ENCODE measurements at places on chromosomes 4 and X.

- no peak for DNase-seq
Measured at GRCh38 chrX:119638725-119639471, 32.7 kb upstream of the NKRF start.

DNA sequence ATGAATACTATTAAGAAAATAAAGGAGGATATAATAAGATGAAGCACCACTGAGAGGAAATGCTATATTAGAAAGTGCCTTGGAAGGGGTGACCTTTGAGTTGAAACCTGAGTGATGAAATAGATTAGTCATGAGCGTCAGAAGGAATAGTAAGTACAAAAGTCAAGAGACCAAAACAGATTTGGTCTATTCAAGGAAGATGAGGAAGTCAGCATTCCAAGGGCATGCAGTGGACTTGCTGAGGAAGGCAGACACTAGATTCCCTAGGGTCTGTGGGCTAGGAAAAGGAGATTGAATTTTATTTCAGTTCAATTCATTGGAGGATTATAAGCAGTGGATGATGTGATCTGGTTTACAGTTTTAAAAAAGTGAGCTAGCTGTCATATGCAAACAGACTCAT lies 73.0 kb upstream of the WDFY3 start:
- peak; percentile 68 for DNase-seq

GRCh38 chrX:9882669-9883446 lies 84.3 kb upstream of the CLDN34 start:
- DNase-seq: no peak

- DNase-seq: no peak
Measured at GRCh38 chr4:18039113-18039512, 17.6 kb upstream of the LCORL start.

GRCh38 chr4:125104616-125105015 lies 210.1 kb upstream of the FAT4 start:
- DNase-seq: peak; percentile 28

DNA sequence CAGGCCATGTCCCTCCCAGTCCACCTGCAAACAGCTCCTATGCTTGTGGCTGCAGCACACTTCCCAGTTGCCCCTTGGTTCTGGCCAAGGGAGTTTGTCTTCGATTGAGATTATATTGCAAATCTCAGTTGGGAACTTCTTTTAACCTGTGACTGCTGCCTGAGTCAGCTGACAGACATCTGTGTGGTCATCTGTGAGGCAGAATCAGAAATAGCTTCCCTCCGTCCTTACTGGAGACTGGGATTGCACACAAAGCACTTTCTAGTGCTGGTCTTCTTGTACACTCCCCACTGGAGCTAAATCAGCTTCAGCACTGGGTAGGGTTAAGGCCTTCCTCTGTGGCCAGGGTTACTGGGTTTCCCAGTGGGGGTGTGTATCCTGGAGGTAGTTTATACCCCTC lies 34.3 kb downstream of the ZNF330 start:
- peak; percentile 15 for DNase-seq

GRCh38 chr4:148286012-148286411 lies 156.2 kb downstream of the NR3C2 start:
- DNase-seq: no peak

DNA sequence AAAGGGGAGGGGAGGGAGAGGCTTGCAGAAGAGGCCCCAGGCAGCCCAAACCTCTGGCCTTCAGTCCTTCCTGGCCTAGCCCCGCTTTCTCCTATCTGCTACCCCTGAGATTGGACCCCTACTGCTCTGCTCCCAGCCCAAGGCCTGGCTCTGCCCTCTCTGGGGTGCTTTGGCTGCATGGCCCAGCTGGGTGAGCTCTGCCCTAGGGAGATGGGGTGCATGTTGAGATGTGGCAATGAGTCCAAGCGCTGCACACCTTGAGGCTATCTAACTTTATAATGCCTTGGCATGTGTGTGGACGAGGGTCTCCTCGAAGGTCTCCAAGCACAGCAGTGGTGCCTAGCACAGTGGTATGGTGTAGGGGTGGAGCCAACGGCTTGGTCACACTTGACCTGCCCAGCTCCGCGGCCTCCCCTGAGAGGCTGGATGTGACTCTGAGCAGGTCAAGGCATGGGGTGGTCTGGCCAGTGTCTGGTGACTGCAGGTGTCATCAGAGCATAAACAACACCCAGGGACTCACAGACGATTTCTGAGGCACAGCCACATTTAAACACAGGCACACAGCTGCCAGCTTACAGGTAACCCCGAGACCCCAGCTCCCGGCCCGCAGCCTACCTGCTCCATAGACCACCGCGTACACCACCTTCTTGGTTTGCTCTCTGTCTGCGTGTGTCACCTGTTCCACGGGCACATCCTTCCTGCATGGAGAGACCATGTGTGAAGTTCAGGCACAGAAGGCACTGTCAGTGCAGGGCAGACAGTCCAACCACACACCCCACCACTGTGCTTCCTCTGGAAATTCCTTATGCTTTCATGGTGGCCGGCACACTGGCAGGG lies 36.3 kb downstream of the NAT8L start:
- no peak for DNase-seq

- peak; percentile 33 for DNase-seq
Measured at GRCh38 chrX:10360116-10360515, 203.3 kb downstream of the CLCN4 start.

DNA sequence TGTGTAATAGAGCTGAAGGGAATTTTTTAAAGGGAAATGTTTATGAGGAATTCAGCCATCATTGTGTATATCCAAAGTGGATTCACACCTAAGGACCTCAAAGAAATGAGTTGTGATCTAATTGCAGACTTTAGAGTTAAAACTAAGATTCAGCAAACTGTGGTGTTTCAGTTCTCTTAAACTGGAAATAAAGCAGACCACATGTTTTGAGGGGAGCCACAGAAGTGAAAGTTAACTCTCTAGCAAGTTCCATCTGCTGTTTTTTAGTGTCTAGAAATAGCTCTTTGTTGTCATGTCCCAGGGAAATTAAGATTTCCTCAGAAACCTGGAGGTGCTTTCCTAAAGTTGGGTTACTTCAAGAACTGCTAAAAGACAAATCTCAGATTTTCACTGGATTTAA lies 97.3 kb upstream of the DDX3X start:
- no peak for DNase-seq

DNA sequence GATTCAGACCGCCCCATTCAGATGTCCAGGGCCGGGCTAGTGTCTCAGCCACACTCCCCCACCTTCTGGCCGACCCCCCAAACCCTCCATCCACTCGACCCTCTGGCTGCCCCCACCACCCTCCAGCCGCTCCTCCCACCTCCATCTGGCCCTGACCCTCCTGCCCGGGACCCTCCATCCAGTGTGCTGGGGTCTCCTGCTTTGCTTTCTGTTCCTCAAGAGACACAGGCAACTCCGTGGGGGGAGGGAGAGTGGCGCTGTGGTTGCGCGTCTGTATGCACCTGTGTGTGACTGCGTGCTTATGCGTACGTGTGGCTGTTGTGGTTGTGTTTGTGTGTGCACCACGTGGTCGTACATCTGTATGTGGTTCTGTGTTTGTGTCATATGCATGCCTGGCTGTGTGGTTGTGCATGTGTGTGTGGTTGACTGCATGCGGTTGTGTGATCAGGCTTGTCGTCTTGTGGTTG lies 33.3 kb downstream of the CPLX1 start:
- peak; percentile 4 for DNase-seq

DNA sequence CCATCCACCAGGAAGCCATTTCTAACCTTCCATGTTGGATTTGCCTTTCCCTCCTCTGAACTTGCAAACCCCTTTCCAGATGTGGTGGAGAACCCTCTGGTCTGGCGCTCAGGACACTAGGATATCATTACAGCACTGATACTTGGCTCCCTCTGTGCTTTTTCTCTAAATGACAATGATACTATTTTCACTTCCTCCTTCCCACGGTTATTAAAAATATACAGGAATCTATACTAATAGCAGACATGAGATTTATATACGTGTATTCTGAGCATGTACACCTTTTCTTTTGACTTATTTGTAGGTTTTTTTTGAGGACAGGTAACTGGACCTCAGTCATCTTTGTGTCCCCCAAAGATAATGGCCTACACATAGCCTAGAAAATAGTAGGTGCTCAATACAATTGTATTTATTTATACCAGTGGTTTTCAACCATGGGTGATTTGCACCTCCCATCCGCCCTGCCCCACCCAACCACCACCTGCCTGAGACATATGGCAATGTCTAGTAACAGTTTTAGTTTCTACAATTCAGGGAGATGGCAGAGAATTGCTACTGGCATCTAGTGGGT lies 60.4 kb upstream of the PLAC8 start:
- no peak for DNase-seq

- peak; percentile 97 for DNase-seq
Measured at GRCh38 chr4:86117705-86118302, 242.0 kb downstream of the MAPK10 start.

GRCh38 chrX:85499400-85499799 lies 119.9 kb upstream of the POF1B start:
- no peak for DNase-seq

DNA sequence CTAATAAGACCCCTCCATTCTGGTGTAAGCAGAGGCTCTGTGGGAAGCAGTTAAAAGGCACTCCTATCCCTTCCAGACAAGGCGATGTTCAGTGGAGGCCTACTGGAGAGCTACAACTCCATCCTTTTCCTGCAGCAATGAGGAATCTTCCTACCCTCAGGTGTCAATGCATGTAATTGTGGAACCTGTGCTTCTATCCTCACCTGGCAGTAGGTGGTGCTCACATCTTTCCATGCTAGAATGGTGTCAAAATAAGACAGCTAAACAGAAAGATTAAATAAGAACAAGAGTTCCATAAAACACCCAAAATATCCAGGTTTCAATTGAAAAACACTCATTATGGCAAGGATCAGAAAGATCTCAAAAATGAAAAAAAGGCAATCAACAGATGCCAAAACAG lies 224.6 kb downstream of the IL15 start:
- DNase-seq: no peak

DNA sequence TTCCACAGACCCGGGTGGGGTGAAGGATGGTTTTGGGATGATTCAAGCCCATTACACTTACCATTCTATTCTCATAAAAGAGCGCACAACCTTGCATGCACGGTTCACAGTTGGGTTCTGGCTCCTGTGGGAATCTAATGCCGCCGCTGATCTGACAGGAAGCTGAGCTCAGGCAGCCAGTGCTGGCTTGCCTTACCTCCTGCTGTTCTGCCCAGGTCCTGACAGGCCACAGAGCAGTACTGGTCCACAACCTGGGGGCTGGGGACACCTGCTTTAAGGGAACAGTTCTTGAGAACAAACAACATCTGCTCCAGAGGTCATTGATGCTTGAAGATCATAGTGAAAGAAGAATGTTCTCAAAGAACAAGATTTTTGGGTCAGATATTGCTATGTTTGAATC lies 8.0 kb upstream of the HS3ST1 start:
- no peak for DNase-seq

GRCh38 chr4:187558391-187558790 lies 437.2 kb upstream of the ZFP42 start:
- no peak for DNase-seq

DNA sequence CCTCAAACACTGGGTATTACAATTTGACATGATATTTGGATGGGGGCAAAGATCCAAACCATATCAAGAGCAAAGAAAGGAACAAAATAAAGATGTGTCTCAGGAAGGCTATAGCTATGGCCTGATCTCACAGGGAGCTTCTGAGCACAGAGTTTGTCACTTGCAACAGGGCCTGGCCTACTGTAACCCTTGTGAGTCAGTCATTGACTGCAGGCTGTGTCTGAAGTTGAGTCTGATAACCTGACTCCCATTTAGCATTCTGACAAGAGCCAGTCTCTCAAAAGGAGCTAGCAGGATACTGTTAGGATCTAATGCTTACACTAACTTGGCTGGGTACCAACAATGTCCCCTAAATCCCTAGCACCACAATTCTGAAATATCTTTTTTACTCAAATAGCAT lies 612.5 kb upstream of the TECRL start:
- DNase-seq: no peak

DNA sequence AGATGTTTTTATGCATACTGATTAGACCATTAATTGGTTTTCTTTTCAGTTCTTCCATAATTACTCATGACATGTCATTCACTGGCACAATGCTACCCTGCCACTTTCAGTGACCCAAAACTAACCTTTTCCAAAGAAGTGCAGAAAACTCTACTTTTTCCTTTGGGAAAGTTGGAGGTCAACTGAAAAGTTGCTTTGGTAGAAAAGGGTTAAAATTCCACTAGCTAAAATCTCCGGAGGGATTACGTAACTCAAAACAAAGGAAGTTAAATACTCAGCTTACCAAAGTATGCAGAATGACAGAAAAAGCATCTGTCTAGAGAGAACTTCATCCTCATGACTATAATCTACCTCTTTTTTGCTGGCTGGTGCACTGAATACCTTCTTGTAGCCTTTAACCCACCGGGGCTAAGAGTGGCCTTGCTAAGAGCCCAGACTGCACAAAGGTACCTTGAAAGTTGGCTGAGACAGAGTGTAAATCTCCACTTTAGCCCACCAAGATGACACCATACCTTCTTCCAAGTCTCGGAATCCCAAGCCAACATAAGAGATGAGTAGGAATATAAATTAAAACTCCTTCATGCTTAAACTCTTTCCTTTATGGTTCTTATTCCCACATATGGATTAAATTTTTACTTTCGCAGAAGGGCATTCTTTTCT lies 1099.5 kb upstream of the INTU start:
- DNase-seq: peak; percentile 49

- no peak for DNase-seq
Measured at GRCh38 chr4:42293967-42294813, 103.1 kb upstream of the SHISA3 start.

DNA sequence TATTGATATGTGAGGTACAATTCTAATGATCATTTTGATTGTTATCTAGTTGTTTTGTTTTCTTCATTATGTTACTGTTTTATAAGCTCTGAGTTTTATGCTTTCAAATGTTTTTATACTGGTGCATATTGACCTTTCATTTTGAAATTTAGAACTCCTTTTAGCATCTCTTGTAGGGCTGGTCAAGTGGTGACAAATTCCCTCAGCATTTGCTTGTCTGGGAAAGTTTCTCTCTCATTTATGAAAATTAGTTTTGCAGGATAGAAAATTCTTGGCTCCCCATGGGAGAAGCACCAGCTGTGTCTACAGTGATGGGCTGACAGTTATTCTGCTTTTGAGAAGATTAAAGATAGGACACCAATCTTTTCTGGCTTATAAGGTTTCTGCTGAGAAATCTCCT lies 105.3 kb upstream of the SPRY1 start:
- no peak for DNase-seq

- DNase-seq: no peak
Measured at GRCh38 chr4:2280531-2281300, 18.8 kb upstream of the MXD4 start.

GRCh38 chr4:161815841-161816240 lies 348.0 kb downstream of the FSTL5 start:
- no peak for DNase-seq
